Activated T-helper 1 cell treated with anti-CD3 and anti-CD28 coated beads, Interleukin-12 subunit alpha, Interleukin-12 subunit beta, Interleukin-2, Interleukin-4 antibody, amounts not matched to agents 30 ng/mL and 10 ng/mL and 1 ng/mL, durations not matched to agents 14 hours and 24 hours and 36 hours (primary cell): ENCODE measurements at places on chromosomes 13 and 19. TPM values are rescaled to one million over a fixed set of nuclear protein-coding genes. Genes with fewer than 3 reads are reported as not detected.

GRCh38 chr19:18279266-18279515 lies 2.2 kb downstream of the JUND start:
- no peak for DNase-seq

Gene F10
- not detected in 2 replicates for total RNA-seq

DNA sequence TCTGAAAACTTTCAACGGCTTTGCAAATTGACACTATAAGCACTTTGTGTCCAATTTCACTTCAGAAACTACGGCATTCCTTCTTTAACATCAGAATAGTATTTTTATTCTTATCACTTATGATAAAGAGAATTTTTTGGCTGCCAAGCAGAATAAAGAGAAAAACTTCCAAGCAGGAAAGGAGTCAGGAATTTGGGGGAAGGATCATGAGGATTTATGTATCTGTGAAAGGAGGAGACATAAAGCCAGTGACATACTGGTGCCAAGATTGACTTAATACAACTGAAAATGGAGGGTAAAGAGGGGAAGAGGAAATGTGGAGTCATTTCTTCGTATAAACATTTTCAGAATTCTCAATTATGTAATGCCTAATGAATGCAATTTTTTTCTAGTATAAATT lies 94.7 kb downstream of the RBM26 start:
- no peak for DNase-seq

GRCh38 chr13:109465148-109465547 lies 321.2 kb downstream of the IRS2 start:
- DNase-seq: no peak

DNA sequence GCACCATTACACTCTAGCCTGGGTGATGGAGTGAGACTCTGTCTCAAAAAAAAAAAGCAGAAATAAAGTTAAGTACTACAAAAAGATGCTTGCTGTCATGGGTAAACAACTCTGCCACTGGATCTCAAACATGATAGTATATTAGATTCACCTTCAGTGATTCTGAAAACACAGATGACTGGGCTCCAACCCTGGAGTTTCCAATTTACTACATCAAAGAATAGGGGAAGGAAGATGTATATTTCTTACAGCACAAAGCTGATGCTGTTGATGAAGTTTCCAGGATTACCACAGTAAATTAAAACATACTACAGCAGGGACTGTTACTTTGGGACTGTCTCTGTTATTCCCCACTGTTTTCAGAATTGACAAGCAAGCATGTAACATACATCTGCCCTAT lies 5.2 kb downstream of the ZNF561 start:
- DNase-seq: no peak

DNA sequence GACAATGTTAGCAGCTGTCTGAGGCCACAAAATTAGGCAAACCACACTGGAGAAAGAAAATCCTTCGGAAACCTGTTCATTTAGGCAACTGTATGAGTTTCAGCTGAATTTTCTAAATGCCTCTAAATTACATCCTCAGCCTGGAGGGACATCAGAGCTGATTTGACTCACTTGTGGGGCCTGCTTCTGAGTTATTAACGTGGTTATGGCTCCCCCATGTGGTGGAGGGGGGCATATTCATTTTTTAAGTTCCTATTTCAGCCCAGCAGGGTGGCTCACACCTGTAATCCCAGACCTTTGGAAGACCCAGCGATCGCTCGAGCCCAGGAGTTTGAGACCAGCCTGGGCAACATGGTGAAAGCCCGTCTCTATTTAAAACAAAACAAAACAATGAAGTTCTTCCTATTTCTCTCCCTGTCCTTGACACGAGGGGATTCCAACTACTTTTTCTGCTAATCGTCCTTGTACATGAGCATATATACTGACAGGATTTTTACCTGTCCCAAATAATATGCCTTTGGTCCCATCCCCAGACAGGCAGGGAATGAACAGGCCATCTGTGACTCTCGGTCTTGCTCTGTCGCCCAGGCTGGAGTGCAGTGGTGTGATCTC lies 31.5 kb upstream of the HIF3A start:
- DNase-seq: peak; percentile 61

DNA sequence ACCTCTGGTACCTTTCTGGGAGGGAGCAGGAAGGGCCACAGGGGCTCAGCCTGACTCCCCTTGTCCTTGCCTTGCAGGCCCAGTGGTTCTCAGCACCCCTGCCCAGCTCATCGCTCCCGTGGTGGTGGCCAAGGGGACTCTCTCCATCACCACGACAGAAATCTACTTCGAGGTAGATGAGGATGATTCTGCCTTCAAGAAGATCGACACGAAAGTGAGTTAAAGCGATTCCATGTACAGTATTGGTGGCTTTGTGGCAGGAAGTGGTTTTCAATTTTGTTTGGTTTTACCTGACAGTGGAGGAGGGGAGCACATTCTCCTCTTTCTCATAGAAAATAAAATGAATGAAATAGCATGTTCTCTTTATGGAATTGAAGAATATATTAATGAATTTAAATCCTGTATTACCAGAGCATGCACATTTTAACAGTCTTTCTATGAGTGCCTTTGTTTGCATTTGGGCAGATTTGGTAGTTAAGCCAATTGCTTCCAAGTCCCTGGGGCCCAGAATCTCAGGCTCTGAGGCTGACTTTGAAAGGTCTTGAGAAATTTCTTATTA lies 4.1 kb downstream of the MAB21L1 start:
- DNase-seq: no peak

DNA sequence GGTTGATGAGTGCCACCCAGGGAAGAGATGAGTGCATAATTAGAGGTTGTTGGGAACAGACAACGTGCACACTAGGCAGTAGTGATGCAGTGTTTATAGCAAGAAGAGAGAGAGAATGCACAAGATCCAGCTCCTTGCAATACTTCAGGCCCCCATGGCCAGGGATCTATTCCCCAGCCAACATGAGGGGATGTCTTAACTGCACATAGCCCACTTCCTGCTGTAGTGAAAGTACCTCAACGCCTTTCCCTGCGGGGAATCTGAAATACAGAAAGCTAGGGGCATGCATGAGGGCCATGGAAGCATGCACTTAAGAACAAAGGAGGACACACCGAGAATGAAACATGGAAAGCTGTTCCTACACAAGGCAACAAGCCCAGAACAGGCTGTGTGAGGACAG lies 636.7 kb upstream of the GPC6 start:
- DNase-seq: no peak

Gene PSG4
- not detected in 2 replicates for total RNA-seq

Gene GPC6
- total RNA-seq: not detected in 2 replicates

DNA sequence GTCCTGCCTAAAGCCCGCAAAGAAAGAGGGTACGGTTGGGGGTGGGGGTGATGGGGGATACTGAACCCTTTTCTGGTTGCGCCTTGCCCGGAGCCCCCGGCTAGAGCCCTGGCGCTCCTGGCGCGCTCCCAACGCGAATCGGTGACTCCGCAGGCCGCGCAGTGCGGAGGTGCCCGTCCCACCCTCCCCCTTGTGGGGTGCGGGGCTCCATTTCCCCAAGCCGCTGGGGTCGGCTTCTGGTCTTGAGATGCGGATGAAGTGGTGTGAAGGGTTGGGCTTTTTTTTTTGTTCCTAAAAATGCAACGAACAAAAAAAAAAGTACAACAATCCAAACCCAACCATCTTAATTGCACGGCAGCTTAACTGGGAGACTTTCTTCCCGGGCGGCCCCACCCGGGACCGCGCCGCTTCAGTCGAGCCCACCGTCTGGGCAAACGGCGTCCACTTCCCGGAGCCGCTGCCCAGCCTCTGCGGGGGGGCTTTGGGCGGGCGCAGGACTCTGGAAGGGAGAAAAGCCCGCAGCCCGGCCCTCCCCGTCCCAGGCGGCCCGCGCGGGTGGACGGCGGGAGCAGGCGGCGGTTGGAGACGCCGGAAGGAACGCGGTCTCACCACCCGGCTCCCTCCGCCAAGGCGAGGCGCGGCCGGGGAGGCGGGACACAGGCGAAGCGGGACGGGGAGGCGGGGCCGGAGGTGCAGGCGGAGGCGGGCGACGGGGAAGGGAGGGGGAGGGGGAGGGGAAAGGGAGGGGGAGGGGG lies 504 bp upstream of the TRIM13 start:
- DNase-seq: peak; percentile 86

- peak; percentile 6 for DNase-seq
Observed at GRCh38 chr13:44989941-44990340, 603 bp downstream of the GPALPP1 start.

DNA sequence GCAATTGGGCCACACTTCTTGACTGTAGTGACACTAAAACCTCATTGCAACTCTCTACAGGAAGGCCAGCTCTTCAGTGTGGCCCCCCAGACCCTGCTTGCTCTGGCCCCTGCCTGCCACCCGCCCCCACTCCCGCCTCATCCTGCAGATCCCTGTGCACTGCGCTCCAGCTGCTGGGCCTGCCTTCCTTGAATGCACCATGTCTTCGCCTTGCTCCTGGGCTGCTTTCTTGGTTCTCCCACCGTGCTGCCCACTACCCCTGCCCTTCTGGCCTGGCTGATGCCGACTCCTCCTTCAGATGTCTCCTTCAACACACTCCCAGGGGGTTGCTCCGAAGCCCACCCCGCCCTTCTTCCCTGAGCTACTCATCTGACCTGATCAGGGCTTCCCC lies 98.2 kb downstream of the SIPA1L3 start:
- no peak for DNase-seq

GRCh38 chr13:59991395-59991794 lies 172.3 kb downstream of the DIAPH3 start:
- DNase-seq: no peak

- no peak for DNase-seq
Observed at GRCh38 chr13:99307247-99307646, at the start of gene GPR183. Gene GPR183 (minus strand): TSS chr13:99307399. CDS start chr13:99296145, 11,254 bp downstream.

GRCh38 chr13:66574606-66575005 lies 655.5 kb downstream of the PCDH9 start:
- no peak for DNase-seq

- no peak for DNase-seq
Observed at GRCh38 chr13:42654722-42655121, 80.8 kb downstream of the TNFSF11 start.

GRCh38 chr13:65112123-65112522 lies 2118.0 kb downstream of the PCDH9 start:
- DNase-seq: no peak

DNA sequence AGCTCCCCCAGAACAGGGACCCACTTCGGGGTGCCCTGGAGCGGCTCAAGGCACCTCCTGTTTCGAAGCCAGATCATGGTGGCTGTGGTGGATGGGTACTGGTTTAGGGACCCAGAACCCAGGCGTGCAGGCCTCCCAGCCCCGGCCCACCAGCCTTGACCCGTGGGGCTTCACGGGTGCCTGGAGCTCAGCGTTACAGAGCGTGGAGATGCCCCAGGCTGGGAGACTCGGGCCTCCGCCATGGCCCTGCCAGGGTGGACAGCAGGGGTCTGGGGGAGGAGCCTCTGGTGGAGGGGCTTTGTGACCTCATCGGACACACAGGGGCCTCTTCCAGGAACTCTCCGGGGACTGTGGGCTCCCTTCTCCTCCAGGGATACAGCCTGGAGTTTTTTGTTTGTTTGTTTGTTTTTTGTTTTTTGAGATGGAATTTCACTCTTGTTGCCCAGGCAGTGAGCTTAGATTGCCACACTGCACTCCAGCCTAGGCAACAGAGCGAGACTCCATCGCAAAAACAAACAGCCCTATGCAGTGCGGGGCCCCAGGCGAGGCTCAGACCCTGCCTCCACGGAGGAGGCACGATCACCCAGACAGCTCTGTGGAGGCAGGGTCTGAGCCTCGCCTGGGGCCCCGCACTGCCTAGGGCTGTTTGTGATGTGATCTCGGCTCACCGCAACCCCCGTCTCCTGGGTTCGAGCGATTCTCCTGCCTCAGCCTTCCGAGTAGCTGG lies at the start of gene GARIN5B:
TSS of gene GARIN5B (minus strand) at position 271 of the 727 bp plus-strand sequence. CDS start at position 77, 194 bp downstream.
- DNase-seq: no peak

- no peak for DNase-seq
Observed at GRCh38 chr13:94154367-94154766, 325.1 kb downstream of the DCT start.

GRCh38 chr13:83731113-83731512 lies 151.2 kb downstream of the SLITRK1 start:
- no peak for DNase-seq

DNA sequence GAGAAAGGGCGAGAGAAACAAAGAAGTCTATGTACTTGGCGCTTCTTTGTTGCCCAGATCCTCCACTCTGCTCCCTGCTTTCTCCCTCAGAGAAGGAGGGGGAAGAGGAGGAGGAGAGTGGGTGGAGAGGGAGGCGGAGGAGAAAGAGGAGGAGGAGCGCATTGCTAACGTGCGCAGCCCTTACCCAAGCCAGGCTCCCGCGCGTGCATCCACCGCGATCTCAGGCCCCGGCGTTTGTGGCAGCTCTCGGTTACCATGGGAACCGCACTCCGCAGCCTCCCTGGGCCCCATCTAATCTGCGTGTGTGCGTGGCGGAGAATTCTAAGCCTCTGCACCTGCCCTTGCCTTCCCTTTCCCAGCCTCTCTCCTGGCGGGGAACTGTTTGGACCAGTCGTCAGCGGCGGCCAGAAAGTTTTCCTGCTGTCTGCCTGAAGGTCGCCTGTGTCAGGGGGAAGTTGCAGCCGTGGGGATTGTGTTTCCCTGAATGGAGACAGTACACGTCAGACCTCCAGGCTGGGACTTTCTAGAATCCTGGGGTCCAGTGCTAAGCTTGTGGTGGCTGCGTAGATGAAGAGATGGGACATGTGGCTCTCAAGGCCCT lies at the start of gene ERICH6B:
TSS of gene ERICH6B (minus strand) at position 239 of the 601 bp plus-strand sequence. CDS start 18,734 bp downstream, outside the sequence.
- DNase-seq: no peak

Gene LRG1
- 0.27 and 0.39 TPM in 2 replicates for total RNA-seq

Gene ACER1
- 0.24 TPM in 1 of 2 replicates, not detected in the other for total RNA-seq

DNA sequence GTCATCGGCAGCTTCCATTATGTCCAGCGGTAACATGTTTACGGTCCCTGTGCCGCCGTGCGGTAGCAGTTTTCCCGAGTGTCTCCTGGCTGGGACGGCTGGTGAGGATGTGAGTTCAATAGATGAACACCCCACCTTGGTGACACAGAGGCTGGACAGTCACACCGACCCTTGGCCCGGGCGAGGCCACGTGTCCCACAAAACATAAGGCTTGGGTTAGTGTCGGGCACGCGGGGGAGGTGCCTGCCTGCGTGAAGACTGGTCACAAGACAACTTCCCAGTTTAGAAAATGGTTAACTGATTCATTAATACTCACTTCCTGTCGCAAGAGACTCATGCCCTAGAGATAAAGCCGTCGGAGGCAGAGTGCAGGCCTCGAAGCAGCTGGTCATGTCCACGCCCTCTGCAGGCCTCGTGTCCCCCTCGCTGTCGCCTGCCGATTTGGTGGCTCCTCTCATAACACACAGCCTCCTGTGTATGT lies 17.2 kb downstream of the RASA3 start:
- DNase-seq: no peak

DNA sequence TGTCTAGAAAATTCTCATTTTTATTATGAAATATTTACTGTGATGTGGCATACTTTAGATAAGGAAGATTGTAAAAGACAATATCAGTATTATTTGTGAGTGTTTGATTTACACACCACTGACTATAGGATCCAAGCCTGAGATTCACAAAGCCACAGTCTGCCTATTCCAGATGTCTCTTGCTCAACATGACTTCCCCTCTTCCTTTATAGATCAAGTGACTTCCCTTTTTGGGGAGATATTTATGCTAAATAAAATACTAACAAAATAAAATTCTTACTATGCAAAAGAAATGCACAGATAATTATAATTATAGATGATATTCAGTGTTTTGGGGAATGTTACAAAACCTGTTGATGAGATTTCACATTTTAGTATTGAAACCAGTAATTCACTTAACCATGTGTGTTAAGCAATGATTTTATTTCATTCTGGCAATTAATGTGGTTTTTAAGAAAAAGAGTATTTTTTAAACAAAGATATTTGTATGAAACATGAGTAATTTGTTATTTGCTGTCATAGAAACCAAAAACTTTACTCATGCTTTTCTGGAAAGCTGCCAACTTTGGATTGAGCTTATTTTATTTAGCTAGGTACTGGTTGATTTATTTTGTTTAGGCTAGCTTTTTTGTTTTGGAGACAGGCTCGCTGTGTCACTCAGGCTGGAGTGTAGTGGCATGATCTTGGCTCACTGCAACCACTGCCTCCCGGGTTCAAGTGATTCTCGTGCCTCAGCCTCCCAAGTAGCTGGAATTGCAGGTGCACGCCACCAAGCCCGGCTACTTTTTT lies 13.7 kb upstream of the GPR183 start:
- no peak for DNase-seq
